ENCODE measurements at places on chromosomes 1 and 21.

- DNase-seq, result no peak
These were observed 2.1 kb downstream of the RBM15 start for GRCh38 chr1:110341146-110341871.

GRCh38 chr1:1004780-1005697, 5.1 kb upstream of the HES4 start:
- no peak for DNase-seq

DNA sequence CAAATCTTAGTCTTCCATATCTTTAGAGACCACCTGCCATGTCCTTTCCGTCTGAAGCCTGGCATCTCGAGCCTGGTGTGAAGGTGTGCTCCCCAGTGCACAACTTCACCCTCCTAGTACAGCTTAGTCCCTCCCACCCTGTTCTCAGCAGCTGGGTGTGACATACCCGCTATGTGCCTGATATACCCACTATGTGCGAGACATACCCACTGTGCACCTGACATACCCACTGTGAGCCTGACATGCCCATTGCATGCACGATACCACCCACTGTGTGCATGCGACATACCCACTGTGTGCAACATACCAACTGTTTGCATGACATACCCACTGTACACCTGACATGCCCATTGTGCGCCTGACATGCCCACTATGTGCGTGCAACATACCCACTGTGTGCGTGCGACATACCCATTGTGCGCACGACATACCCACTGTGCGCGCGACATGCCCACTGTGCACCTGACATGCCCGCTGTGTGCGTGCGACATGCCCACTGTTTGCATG, 3.0 kb upstream of the RRP1 start:
- DNase-seq, result no peak

DNA sequence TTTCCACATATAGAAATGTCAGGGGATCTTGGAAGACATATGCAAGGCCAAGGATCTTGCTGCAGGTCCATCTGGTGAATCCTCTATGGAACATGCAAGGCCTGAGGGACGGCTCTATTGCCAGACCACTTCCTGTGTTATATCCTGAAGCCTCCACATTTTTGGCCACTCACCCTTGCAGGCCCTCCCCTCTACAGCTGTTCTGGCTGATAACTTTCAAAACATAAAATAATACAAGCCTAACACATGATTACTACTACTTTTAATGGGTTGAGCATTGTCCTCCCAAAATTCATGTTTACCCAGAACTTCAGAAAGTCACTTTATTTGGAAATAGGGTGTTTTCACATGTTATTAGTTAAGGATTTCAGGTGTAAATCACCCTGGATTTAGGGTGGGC, 18.5 kb upstream of the LYPLAL1 start:
- DNase-seq, result no peak
